ENCODE measurements at places on chromosomes 16 and 17. TPM values are rescaled to one million over a fixed set of nuclear protein-coding genes. Genes with fewer than 3 reads are reported as not detected.

Gene CLDN7
- total RNA-seq, result 0.34 TPM

Gene SLC26A11
- 8.6 TPM for total RNA-seq

GRCh38 chr17:66893382-66893781 is 58.5 kb downstream of the CACNG5 start:
- DNase-seq, result no peak

Gene MT4
- total RNA-seq, result not detected

Gene PRPF8
- total RNA-seq, result 144 TPM

DNA sequence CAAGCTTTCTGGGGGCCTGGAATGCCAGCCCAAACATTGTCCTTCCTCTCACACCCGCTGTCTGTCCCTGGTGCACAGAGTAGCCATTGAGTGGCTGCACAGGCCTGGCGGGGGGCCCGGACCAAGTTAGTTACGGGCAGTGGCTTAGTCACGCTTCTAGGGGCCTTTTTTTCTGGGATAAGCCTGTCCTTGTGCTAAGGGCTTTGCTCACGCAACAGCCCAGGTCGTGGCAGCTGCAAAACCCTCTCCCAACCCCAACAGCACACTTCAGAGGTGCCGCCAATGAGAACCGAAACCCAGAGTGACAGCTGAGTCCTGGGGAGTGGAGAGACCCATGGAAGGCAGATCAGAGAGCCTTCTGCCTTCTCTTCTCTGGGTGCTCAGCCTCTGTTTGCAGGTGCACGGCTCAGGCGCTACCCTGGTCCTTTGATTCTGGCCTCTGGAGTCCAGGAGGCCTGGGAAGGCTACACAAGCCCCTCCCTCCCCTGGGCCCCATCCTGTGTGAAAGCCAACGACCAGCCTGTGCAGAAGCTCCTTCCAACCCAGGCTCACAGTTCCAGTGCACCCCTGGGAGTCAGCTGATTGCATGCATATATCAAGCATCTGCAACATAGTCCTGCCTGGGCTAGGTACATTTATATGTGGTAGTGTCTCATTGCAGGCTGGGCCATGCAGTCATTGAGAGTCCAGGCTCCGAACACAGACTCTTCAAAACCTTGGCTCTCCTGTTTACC is 9.1 kb downstream of the WSCD1 start:
- DNase-seq, result peak; percentile 95

- no peak for DNase-seq
Measured at GRCh38 chr17:60106340-60107059, 27.8 kb upstream of the HEATR6 start.

- no peak for DNase-seq
Measured at GRCh38 chr16:52573365-52574299, 26.7 kb upstream of the TOX3 start.

DNA sequence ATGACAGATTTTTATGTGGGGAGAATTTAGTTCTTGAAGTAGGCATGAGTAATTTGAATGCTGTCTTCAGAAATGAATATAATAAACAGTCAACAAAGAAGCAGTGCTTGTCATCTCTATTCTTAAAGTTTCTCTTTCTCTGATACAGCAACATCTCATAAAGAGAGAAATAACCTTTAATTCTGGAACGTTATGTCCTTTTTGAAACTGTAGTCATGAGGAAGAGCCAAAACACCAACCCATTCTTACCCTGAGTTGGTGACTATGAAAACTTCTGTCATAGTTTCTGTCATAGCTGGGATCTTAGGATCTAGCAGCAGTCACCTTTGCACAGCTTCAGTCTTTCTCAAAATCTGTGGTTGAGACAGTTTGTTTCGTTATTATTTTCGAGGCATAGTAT is 15.3 kb upstream of the RASL10B start:
- DNase-seq, result no peak

Gene BRD7
- total RNA-seq, result 81.6 TPM

- no peak for DNase-seq
Measured at GRCh38 chr17:59328601-59329000, 2.9 kb upstream of the YPEL2 start.

DNA sequence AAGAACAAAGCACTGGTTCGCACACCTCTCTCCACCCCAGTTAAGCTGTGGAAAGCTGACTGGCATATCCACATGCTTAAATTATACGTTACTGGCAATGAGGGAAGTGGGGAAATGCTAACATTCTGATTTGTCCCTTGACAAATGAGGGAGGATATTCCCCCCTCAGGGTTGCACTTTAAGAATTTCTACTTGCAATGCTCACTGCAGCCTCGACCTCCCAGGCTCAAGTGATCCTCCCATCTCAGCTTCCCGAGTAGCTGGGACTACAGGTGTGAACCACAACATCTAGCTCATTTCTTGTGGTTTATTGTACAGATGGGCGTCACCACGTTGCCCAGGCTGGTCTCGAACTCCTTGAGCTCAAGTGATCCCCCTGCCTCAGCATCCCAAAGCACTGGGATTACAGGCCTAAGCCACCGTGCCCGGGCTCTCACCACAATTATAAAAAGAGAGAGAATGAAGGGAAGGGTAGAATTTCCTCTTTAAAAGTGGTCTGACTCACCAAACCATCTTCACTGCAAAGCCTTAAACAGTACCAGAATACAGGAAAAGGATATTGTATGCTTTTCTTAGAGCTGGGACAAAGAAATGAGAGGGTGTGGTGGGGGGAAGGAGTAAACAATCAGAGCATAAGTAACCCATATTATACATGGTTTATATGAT is 38.9 kb downstream of the KANSL1 start:
- peak; percentile 50 for DNase-seq

Gene CCDC144A
- 1.5 TPM for total RNA-seq

DNA sequence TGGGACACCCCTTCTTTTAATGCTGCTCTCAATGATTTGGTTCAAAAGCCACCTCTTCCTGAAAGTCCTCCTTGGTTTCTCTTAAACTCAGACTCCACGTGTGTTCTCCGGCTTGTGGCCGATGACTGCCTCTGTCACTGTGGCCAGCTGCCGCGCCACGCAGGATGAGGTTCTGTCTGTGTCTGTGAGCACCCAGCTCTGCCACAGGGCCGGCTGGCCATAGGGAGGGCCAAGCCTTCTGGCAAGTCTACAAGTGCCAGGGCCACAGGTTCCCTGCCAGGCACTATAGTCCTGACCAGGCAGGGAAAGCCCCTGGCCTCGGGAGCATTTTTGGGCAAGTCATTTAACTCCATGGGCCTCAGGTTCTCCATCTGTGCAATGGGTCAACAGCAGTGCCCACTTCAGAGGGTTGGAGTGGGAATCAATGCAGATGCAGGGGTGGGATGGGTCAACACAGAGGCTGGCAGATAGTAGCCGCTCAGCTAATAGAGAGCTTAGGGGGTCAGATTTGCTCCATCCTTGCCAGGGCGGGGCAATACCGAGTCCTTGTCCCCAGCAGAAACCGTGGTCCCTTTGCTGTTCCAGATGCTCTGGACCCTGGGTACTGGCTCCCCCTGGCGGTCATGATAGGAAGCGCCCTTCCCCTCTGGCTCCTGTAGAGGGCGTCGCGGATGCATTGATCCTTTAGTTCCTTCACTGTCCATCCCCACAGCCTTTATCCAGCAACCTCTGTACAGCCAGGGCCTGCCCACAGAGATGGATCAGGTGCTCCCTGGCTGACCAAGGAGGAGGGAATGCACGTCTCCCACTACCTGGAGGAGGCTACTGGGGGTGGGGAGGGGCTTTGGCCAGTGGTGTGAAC is 19.3 kb upstream of the ADGRG3 start:
- peak; percentile 92 for DNase-seq

DNA sequence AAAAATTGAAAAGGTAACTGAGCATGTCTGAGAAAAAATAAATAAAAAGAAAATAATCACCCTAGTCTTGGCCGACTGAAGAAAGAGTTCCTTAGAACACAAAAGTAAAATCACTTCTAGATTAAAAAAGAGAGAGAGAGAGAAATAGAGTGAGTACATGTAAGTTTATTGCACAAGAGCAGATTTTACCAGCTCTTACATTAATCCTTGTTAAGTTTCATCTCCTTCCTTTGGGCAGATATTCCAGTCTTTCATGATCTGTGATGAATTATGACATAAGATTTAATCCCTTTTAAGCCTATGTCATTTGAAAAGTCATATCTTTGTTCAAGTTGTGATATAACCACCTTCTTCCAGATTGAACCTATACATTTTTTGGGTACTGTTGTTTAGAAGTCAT is 54.8 kb downstream of the NFAT5 start:
- DNase-seq, result no peak

DNA sequence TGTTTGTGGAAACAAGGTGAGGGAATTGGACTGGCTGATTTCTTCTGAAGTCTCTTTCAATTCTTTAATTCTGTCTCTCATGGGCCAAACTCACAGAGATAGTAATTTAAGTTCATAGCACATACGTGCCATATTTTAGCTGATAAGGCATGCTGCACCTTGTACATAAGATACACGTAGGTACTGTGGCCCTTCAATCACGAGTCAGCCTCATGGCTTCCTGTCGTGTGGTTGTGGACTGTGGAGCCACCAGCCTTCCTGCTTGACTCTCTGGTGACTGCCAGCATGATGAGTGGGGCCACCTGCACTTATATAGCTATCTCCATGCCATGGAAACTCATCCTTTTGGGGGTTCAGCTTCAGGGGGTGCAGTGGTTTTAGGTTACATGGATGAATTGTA is 25.1 kb downstream of the KSR1 start:
- no peak for DNase-seq

Gene ZNF597
- total RNA-seq, result 2.9 TPM

DNA sequence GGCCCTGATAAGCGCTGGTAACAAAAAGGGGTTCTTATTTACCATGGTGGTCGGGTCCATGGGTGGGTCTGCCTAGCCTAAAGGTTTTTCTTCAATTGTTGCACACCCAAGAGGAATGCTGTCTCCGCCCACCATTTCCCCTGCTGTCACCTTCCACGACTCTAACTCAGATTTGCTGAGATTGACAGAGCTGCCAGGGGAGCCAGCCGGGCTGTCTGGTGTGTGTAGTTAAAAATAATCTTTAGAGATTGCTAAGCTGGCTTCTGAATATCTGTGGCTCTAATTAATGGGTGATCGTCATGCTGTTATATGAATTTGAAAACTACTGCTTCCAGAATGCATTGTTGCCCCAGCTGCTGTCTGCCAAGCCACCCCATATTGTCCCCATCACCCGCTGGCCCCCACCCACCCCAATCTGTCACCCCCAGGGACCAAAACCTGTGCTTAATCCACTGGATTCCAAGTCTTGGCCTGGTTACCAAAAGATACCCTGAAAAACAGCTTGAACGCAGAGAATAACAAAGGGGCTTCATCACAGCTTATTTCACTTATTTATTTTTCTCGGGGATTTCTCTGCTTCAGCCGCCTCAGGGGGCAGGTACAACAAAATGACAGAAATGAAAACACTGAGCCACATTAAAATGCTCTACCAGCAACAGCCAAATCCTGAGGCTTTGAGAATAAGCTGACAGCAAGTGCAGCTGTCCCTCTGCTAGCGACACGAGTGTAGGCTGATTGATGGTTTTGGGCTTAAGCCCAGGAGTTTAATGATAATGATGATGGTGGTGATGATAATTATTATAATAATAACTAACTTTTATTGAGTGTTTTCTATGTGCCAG is 46.1 kb upstream of the NLK start:
- no peak for DNase-seq

Gene OSBPL7
- 10.5 TPM for total RNA-seq

Gene DOC2B
- total RNA-seq, result not detected

DNA sequence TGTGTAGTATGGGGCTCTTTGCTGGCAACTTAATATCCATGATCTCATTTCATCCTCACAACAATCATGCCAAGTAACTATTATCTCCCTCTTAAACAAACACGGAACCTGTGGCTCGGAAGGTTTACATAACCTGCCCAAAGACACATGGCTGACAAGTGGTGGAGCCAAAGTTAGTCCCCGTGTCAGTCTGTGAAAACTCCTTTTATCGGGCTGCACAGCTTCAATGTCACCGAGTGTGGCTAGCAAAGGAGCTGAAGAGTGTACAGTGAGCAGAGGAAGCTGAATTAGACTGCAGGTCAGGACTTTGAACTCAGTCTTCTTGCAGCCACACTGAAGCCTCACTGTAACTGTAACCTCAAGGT is 80.3 kb downstream of the PARN start:
- no peak for DNase-seq

DNA sequence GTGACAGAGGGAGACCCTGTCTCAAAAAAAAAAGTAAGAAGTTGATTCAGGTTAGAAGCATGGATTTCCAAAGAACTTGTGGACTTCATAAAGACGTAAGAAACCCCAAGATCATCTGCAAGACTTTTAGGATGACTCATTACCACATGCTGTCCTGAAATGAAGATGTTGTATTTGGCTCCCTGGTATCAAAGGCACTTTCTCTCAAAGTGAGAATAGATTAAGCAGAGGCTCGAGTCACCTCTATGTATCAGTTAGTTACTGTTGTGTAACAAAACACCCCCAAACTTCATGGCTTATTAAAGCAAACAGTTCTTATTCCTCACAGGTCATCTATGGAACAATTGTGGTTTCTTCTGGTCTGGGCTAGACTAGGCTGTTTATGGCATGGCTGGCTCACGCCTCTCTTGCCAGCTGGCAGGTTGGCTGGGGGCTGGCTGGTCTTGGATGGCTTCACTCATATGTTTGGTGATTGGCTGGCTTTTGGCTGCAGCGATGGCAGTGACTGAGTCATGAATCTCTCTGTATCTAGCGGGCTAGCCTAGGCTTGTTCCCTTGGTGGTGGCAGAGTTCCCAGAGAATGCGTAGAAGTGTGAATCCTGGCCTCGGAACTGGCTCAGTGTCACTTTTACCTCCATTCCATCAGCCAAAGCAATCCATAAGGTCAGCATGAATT is 60.4 kb upstream of the MSI2 start:
- no peak for DNase-seq

DNA sequence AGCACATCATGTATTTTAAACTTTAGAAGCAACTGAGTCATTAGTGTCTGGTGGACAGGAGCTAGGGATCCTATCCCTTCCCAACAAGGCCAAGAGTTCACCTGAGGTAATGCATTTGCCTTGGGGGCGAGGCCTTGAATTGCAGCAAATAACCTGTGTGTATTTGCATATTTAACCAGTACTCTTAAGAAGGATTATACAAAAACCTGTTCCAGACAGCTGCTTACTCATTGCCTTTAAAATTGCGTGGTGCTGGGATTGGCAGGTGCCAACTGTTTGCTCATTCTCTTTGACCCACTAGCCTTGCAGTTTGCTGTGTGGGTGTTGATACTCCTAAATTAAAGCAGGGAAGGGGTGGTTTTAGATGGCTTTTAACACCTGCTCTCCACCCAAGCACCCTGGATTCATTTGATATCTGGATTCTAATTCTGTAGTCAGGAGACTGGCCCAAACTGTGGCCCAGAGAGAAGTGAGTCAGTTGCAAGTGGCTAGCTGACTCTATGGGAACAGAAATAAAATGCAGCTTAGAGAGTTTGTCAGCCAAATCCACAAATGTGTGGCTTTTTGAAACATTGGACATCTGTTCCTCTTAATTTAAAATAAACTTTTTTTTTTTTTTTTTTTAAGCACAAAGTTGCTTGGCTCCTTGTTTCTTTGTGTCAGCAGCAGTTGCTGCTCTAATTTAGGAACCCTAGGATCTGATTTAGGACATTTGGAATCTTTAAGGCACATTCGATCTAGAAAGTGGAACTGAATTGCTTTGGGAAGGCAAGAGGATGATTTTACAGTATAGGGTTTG is 46.9 kb downstream of the TUBD1 start:
- peak; percentile 75 for DNase-seq

DNA sequence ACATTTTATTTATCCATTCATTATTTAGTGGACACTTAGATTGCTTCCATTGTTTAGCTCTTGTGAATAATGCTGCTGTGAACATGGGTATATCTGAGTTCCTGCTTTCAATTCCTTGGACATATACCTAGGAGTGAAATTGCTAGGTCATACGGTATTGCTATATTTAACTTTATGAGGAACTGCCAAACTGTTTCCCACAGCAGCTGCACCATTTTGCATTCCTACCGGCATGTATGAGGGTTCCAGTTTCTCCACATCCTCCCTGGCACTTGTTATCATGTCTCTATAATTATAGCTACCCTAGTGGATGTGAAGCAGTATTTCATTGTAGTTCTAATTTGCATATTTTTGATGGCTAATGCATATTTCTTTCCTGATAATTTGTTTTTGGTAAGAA is 23.7 kb upstream of the DRG2 start:
- no peak for DNase-seq

Measured in SJCRH30 (cell line).